Gastrocnemius medialis (tissue), 4 donors: ENCODE measurements at places on chromosomes 16 and 17. TPM values are rescaled to one million over a fixed set of nuclear protein-coding genes. Genes with fewer than 3 reads are reported as not detected.

The FAM234A gene
- 246 TPM for total RNA-seq

The GNGT2 gene
- not detected for total RNA-seq

DNA sequence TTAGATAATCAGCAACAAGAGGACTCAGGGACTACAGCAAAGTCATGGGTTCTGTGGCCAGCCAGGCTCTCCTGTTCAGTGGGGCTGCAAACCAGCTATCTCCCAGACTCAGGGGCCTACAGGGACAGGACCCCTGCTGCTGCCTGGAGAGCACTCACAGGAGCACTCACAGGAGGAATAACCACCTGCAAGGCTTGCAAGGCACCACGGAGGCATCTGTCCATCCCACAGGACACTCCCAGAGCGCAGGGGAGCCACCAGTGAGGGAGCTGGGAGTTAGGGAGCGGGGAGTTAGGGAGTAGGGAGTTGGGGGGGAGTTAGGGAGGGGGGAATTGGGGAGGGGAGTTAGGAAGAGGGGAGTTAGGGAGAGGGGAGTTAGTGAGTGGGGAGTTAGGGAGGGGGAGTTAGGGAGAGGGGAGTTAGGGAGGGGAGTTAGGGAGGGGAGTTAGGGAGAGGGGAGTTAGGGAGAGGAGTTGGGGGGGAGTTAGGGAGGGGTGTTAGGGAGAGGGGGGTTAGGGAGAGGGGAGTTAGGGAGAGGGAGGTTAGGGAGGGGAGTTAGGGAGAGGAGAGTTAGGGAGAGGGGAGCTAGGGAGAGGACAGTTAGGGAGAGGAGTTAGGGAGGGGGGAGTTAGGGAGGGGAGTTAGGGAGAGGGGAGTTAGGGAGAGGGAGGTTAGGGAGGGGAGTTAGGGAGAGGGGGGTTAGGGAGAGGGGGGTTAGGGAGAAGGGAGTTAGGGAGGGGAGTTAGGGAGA lies 5.7 kb downstream of the CANT1 start:
- DNase-seq: peak; percentile 6

The MPV17L gene
- 12.8 TPM for total RNA-seq

DNA sequence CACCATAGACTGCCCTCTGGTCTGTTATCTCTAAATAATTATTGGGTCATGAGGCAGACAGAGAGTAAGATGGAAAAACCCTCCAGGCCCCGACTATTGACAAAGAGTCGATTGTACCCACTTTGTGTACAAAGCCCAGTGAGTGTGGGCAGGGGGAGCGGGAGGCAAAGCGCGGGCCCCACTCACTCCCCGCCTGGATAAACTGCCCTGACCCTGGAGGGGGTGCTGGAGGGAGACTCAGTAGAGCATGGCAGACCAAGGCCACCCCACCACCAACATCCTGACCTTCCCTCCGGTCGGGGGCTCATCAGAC lies 11.2 kb upstream of the CPSF4L start:
- DNase-seq: no peak

The KRTAP1-5 gene
- total RNA-seq: not detected

- no peak for DNase-seq
Measured at GRCh38 chr17:41689497-41690299, 1.0 kb downstream of the EIF1 start.

The C17orf107 gene
- total RNA-seq: not detected

DNA sequence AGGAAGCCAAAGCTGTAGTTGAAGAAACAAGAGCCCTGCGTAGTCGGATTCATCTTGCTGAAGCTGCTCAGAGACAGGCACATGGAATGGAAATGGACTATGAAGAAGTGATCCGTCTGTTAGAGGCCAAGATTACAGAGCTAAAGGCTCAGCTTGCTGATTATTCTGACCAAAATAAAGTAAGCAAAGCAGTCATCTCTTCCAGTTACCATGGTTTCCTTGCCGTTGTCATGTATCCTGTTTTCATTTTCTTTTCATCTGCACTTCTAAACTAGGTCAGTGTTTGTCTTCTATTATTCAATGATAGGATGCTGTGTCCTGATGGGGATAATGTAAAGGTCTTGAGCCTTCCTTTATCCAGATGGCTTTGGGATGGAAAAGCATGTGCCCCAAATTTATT lies 104.3 kb downstream of the STXBP4 start:
- DNase-seq: no peak

The CEP112 gene
- total RNA-seq: 6.1 TPM

DNA sequence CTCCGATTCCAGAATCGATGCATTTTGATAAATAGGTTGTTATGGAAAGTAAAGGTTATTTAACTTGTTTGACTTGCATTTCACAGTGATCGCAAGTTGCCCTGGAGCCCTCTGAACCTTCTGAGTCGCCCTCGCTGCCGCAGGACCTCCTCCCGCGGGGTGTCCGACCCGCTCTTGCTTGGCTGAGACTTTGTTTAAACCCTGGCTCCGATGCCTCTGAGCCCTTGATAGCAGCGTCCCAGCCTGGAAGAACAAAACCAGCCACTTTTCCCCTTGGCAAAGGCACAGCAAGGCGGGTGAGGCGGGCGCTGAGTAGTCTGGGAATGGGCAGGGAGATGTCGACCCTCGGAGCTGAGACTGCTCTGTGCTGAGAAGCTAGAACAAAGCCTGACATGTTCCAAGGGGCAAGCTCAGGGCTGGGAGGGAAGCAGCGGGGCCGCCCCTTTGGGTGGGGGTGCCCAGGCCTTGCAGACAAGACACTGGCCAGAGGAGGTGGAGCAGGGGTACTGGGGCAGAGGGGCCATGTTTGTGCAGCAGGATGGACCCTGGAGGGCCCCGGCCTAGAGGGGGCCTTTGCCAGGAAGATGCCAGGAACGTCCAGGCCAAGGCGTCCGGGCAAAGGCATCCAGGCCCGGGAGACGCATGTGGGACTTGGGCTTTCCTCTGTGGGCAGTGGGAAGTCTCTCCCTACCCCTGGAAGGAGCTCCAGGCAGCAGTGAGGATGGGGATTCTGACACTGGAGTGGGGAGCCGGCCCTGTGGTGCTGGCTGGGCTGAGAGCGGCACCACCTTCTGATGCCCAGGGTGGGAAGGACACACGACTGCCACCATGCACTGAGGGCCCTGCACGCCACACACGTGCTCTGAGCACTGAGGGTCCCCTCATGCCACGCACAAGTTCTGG lies 30.3 kb upstream of the CDH15 start:
- DNase-seq: no peak

GRCh38 chr16:73339821-73340220 lies 291.9 kb upstream of the ZFHX3 start:
- no peak for DNase-seq

DNA sequence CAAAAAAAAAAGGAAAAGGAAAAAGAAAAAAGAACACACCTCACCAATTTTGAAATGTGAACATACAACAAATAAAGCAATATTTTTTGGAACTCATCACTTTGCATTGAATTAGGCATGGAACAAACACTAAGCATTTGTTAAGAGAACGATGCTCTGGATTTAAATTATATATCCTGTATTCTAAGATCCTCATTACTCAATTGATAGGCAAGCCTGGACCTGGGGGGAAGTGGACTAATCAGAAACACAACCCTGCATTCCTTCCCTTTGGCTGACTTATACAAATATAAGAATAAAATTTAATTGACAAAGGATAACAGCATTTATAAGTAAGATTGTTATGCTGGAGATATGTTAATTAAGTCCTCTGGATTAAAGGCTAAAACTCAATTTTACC lies 2.2 kb downstream of the GJC1 start:
- no peak for DNase-seq

DNA sequence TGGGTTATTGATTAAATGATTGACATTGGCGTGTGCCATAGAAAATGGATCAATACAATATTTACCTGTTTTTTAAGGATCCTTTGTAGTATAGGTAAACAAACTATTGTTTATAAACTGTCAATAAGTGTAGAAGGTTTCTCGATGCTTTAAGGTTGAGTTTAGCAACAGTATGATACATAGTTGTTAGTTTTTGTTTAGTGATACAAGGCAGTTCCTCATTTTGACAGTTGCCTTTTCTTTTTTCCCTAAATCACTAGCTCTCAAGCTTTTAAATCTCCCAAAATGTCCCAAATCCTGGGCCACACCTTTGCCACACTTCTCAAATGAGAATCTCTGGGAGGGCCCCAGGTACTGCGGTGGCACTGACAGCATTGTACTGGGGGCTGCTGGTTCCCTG lies 57.3 kb downstream of the EPN2 start:
- no peak for DNase-seq

DNA sequence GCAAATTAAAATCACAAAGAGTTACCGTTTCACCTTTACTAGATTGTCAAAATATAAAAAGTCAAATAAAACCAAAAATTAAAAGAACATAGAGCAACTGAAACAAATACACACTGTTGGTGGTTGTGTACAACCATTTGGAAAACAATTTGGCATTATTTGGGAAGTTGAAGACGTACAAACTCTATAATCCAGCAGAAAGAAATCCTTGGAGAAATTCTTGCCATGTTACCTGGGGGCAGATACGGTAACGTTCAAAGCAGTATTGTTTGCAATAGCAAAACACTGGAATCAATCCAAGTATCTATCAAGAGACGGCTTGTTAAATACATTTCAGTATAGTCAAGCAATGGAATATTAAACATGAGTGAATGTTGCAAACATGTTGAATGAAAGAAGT lies 56.7 kb downstream of the TBX4 start:
- no peak for DNase-seq

The MPP3 gene
- 1.9 TPM for total RNA-seq

DNA sequence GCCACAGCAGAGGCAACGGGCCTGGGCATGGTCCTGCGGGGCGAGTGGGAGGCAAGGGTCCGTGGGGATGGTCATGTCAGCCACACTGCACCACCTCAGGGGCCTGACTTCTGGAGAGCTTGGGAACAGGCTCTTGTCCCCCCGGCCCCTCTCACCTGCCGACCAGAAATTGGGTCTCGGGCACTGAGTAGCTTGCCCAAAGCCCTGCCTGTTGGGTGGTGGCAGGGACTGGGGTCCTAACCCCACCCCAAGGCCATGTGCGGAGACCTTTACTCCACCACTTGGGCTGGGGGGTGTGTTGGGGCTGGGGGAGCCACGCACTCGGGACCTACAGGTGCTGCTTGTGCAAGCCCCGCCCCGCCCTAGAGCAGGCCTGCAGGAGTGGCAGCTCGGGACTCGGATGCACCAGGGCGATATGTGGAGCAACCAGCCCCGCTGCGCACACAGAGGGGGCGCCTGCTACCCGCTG lies 24.2 kb upstream of the CHMP6 start:
- DNase-seq: no peak
